Fibroblast of skin of right biceps (primary cell): ENCODE measurements at places on chromosomes 7 and 10.

DNA sequence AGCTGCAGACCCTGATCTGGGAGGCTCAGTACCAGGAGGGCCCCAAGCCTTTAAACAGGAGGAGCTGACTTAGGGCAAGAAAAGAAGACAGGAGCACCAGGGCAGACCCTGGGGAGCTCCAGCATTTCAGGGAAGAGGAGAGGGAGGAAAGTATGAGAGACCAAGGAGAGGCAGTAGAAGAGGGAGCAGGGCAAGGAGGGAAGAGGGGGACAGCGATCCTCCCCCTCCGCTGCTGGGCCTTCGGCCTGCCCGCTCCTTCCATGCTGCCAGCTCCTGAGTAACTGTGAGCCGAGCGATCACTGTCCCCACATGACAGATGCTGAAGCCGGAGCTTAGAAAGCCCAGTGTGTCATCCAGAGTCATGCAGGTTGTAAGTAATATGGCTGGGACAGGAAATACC lies 65.9 kb downstream of the ALOX5 start:
- no peak for DNase-seq

- no peak for DNase-seq
These were observed 1154.0 kb upstream of the CELF2 start for GRCh38 chr10:9863559-9864121.

DNA sequence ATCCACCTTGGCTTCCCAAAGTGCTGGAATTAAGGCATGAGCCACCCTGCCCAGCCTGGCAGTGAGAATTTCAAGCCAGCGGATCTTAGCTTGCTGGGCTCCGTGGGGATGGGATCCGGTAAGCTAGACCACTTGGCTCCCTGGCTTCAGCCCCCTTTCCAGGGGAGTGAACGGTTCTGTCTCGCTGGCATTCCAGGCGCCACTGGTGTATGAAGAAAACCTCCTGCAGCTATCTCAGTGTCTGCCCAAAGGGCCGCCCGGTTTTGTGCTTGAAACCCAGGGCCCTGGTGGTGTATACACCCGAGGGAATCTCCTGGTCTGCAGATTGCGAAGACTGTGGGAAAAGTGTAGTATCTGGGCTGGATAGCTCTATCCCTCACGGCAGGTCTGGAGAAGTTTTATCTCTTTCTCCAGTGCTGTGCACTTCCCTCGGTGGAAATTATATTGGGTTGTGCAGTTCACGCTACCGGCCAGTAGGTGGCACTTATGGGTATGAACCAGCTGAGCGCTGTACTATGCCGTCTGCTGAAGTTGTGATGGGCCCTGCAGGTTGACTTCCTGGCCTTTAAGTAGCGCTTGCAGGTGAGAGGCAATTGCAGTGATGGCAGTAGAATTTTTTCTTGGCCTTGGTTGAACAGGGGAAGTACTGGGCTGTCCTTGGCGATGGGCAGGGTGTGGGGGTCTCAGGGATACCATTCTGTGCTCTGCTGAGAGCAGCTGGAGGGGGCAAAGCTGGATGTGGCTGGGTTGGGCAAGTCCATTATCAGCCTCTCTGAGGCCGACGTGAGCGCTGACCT lies 138.0 kb upstream of the MTPN start:
- peak; percentile 42 for DNase-seq

DNA sequence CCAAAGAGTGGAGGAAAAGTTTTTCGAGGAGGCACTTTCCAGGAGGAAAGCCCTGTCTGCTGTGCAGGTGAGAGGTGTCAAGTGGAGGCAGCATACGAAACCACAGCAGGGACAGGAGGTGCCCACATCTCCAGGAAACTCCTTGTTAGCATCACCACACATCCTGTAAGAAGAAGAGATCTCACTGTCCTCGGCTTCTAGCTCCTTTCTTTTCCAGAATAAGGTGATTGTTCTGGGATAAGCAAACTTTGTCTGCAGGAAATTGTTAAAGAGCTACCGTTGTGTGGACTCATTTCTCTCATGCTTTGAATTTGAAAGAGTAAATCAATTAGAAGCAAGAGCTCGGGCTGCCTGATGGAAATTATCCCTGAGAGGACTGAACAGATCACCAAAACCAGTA lies 269.4 kb downstream of the CXCL12 start:
- DNase-seq = no peak

- DNase-seq = no peak
These were observed 12.6 kb upstream of the PRTFDC1 start for GRCh38 chr10:24965051-24965450.

GRCh38 chr10:17365402-17365801 lies 89.0 kb downstream of the ST8SIA6 start:
- DNase-seq = no peak

- DNase-seq = no peak
These were observed 288.3 kb downstream of the CAMK1D start for GRCh38 chr10:12637649-12638048.

GRCh38 chr7:92699560-92699959 lies 109.4 kb upstream of the FAM133B start:
- DNase-seq = peak; percentile 47

- no peak for DNase-seq
These were observed 627.1 kb upstream of the FZD8 start for GRCh38 chr10:36269222-36269621.

- DNase-seq = no peak
These were observed 44.2 kb upstream of the PCBD1 start for GRCh38 chr10:70932392-70933196.

GRCh38 chr10:115947104-115947503 lies 325.9 kb downstream of the GFRA1 start:
- peak; percentile 87 for DNase-seq

- no peak for DNase-seq
These were observed 141.5 kb downstream of the EXOC4 start for GRCh38 chr7:133394369-133394768.

DNA sequence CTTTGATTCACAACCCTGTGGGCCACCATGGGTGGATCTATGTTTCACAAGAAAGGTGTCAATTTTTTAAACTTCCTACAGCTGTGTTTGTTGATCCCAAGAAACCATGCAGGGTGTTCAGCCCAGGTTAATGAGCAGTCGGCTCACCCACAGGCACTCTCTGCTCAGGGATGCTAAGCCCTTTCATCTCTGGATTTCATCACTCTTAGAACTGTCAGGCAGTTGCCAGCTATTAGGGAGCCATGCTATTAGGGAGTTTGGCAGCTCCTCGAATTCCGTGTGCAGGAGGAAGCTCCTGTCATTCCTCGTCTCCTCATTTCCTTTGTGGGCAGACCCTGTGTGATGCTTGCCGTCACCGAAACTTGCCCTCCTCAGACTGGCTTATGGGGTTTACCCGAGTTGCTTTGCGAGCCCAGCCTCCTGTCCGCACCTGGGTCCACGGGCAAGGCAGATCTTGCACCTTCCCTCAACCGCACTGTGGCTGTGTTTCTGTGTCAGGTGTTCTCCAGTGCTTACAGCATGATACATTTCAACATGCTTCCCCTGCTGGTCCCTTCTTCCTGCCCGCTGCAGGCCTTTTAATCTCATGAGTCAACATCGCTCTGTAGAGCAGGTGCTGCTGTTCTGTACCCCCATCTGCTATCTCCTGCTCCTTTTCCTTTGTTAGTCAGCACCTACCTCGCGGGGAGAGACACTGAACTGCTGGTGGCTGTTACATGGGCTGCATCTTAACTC lies 509.8 kb downstream of the SUGCT start:
- no peak for DNase-seq

DNA sequence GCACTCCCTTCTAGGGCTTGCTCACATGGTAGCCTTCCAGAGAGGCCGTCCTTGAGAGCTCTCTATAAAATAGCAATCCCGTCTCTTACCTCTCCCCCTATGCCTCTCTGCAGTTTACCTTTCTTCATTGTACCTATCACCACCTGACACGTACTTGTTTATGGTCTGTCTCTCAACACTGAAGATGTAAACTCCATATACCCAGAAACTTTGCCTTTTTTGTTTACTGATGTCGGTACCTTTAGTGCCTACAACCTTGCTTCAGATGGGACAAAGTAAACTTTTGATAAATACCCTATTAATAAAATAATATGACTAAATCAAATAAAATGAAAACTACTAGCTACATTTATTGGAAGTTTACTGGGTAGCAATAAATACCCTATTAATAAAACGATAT lies 220.6 kb downstream of the GPAM start:
- DNase-seq = no peak

DNA sequence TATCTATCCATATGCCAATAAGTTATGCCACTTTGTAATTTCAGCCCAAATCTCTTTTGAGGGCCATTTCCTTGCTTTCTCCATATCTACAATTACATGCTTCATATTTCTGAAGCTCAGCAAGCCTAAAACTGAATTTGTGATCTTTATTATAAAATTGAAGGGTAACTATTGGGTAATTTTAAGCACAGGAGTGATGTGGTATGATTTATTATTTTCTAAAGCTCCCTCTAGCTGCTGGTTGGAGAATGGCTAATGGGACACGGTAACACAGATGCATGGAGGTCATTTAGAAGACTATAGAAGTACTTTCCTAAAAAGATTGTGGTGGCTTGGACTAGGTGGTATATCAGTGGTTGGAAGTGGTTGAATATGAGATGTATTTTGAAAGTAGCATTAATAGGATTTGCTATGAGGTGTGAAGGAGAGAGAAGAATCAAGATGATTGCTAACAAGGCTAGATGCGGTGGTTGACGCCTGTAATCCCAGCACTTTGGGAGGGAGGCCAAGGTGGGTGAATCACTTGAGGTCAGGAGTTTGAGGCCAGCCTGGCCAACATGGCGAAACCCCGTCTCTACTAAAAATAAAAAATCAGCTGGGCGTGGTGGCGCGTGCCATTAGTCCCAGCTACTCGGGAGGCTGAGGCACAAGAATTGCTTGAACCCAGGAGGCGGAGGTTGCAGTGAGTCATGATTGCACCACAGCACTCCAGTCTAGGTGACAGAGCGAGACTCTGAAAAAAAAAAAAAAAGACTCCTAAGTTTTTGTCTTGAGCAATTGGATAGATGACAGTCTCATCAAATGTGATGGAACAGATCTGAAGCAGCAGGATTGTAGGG lies 13.9 kb downstream of the KLHDC10 start:
- DNase-seq = peak; percentile 7

GRCh38 chr10:132151286-132151950 lies 35.3 kb upstream of the DPYSL4 start:
- no peak for DNase-seq

DNA sequence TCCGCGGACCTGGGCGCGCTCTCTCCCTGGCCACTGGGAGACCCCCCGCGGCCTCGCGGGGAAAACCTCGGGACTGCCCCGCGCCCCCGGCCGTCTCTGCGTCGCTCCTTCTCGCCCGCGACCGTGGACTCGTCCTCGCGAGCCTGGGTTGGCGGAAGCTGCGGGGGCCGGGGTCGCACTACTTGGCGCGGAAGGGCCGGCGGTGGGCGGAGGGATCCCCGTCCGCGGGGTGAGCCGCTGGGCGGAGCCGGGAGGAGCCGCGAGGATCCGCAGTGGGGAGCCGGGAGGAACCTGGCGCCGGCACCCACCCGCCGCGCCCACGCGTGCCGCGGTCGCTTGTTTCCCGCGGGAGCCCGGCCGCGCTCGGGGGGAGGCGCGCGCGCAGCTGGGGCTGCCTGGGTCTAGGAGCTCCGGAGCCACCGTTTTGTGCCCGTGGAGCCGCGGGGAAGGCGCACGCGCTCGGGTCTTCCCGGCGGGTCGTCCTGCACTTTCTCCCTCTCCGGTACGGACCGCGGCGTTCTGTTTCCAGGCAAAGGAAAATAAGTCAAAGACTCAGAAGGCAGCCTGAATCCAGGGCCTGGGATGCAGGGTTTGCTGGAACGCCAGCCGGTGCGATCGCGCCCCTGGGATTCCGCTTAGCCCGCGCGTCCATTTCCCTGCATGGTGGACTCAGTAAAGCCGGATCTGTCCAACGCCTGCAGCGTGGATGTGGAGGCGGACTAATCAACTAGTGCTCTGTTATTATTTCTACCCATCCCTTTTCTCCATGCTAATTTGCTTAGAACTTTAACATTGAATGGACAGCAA lies 28.7 kb upstream of the KMT2C start:
- peak; percentile 77 for DNase-seq

- DNase-seq = no peak
These were observed 9.4 kb downstream of the BZW2 start for GRCh38 chr7:16655394-16655793.

DNA sequence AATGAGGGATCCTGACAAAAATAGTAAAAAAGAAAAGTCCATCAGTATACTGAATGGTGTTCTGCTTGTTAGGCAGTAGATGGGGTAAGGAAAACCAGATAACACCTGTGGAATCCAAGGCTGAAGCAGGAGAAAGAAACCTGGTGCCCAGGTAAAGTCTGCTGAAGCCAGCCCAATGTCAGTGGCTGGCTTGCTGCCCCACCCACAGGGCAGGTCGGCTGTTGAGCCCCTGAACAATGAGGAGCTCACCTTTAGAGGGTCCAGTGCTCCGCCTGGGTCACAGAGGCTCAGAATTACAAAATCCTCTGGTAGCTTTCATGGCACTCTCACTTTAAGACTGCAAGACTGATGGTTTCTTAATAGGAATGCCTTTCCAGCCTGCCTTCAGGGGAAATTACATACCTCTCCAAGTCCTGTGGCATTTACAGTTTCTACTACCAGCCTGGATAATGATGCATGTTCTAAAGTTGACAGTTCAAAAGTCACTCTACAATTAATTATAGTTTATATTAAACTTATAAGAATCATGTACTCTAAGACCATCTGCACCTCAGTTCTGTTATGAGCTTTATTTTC lies 23.8 kb downstream of the DHX32 start:
- no peak for DNase-seq

DNA sequence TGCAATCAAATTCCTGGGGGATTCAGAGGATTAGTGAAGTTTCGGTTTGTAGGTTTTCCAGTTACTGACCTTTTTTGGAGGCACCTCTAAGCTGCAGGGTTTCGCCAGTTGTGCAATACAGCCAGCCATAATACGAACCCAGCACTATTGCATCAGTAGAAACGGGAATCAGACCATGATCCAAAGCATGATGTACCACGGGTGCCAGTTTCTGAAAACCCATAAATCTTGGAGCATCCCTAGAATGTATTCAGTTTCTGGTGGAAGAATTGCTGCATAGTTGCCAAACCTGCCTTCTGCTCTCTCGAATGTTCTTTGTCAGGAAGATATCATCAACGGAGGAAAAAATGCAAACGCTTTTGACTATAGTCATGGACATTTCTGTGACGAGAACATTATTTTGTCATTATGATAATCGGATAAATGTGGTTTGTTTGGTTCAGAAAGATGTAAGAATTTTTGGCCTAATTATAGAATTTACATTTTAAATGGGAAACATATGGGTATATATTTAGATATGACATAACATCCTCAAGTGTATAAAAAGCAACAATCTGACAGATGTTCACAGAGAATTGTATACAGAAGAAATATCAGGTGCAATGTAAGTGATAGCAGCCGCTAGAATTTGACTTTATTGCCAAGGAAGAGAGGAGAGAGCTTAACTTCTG lies 186.2 kb upstream of the PRKCQ start:
- peak; percentile 72 for DNase-seq

GRCh38 chr7:150986099-150986512 lies 4.7 kb upstream of the NOS3 start:
- DNase-seq = peak; percentile 30

DNA sequence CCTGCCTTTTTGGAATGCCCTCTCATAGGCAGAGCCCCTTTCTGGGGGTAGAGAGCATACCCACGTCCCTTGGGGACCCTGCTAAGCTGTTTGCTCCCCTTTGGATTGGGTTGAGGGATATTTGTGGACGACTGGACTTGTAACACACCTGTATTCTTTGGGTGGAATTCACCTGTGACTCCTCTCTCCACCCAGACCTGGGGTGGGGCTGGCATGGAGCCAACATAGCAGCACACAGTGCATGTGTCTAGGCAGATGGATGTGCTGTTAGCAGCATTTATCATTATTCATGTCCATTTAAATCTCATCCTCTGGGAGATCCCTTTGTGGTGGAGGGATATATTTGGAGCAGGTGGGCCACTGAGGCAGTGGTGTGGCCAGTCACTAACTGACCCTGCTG lies 51.0 kb downstream of the CDH23 start:
- DNase-seq = no peak
